GM20000 (cell line): ENCODE measurements at places on chromosomes 11 and 22.
A peak's percentile ranks its signal among the peaks of the same experiment; 100 is the strongest.

GRCh38 chr22:33472462-33473344, 414.5 kb upstream of the SYN3 start:
- peak; percentile 45 for DNase-seq

- DNase-seq, result no peak
These were observed 18.3 kb downstream of the FAR1 start for GRCh38 chr11:13686776-13687175.

DNA sequence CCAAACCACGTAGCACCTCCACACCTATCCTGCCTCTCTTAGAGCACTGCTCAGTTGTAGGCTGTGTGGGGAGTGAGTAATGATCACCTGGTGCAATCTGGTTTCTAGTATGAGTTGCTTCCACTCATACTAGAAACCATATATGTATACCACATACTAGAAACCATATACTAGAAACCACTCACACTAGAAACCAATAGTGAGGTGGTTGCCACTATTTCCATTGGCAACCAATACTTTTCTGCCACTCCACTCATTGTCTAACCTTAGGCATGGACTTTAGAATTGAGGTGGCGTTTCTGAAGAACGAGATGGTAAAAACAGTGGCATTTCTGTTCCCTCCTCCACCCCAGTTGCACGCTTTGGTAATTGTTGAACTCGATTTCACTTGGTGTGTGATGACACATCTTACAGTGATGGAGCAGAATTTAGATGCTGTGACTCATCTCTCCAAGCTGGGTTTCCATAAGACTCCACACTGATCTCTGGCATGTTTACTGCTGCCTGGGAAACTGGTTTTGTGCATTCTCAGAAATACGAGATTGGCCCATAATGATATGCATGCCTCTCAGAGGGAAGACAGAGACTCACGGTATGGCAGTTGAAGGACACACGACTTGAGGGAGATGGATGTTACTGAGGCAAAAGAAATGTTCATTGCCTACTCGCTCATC, 82.9 kb downstream of the KIRREL3 start:
- no peak for DNase-seq

DNA sequence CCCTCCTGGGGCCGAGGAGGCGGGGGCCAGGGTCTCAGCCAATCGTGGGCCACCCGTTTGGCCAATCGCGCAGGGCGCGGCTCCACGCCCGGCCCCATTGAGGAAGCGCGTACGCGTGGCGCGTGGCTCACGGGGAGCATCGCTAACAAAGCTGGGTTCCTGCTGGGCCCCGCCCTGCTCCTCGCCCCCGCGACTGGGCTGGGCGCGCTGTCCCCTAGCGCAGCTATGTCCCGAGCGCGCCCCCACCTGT, 614 bp upstream of the ASCL2 start:
- DNase-seq, result no peak

DNA sequence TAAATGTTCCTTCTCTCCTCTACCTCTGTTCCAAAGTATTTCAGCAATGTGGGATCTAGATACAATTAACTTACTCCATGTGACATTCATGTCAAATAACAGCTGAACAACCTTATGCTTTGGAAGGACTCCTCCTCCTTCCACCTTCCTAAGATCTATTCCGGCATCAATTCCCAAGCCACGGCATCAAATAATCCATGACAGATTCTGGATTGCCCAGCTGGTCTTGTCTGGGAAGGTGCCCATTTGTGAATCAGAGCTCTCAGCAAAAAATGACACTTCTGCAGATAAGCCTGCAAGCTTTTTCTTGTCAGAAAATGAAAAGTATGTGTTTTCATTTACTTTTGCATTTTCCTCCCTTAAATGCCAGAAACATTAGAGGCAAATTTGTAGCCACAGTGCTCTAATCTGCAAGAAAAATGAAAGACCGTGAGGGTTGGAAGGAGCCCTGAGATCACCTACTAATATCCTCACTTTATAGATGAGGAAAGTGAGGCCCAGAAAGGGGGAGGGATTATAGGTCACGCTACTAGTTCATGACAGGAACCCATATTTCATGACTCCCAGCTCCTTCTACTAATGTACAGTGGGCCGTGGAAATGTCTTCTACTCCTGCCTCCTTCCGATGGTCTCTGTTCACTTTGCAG, 124.0 kb downstream of the ME3 start:
- DNase-seq, result no peak

- DNase-seq, result no peak
These were observed 93.8 kb upstream of the DDI1 start for GRCh38 chr11:103942646-103943045.

DNA sequence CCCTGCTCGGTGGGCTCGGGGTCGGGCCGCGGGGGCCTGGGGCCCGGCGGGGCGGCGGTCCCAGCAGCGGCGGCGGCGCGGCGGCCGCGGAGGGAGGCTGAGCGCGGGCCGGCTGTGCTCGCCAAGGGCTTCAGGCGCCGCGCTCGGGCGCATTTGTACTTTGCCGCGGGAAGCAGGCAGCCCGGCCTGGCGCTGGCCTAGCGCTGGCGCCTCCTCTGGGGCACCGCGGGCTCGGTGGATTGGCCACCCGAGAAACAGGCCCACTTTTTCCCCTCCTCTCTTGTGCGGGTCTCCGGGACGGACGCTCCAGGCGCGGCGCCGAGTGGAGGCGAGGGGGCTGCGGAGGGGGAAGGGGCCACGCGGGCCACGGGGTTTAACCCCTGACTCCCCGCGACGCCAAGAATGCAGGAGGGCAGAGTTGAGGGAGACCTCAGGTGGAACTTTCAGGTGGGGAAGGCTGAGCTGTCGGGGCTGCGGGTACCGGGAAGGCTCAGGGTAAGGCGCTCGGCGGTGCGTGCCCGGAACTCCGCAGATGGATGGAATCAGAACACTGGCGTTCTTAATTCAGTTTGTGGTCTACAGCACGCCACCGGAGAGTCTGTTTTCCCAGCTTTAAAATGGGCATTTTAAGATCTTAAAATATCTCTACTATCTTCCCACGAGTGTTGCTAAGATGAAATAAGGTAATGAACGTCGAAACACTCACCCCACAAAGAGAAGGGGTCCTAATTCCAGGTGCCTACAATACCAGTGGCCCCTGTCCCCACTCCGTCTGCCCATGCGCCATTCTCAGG, at the start of gene CHRDL2:
Gene CHRDL2, minus strand, starts transcription at position 126 of the 794 bp plus-strand sequence. CDS start 538 bp downstream, outside the sequence.
- no peak for DNase-seq

- peak; percentile 65 for DNase-seq
These were observed at the start of gene ADAMTS15 for GRCh38 chr11:130448416-130449309. TSS of gene ADAMTS15 (plus strand) at chr11:130448645. CDS start at chr11:130448974, 329 bp downstream.

DNA sequence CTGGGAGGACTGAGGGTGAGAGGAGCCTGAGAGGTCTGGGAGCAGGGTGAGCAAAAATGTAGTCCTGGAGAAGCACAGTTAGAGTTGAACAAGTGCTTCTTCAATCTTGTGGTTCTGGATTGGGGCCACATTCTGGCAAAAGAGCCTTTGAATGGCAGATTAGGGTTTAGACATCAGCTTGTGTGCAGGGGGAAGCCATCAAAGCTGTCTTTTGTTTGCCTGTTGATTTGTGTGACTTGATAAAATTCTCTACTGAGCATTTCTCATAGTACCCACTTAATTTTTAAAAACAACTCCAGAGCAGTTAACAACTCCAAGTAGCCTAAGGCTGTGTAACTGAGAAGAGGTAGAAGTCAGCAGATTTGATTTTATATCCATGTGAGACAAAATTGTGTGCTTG, 166.2 kb downstream of the FAT3 start:
- no peak for DNase-seq

- DNase-seq, result no peak
These were observed 449.9 kb downstream of the OPCML start for GRCh38 chr11:133082453-133082781.

- DNase-seq, result peak; percentile 85
These were observed 14.0 kb downstream of the RAC2 start for GRCh38 chr22:37229805-37230672.

DNA sequence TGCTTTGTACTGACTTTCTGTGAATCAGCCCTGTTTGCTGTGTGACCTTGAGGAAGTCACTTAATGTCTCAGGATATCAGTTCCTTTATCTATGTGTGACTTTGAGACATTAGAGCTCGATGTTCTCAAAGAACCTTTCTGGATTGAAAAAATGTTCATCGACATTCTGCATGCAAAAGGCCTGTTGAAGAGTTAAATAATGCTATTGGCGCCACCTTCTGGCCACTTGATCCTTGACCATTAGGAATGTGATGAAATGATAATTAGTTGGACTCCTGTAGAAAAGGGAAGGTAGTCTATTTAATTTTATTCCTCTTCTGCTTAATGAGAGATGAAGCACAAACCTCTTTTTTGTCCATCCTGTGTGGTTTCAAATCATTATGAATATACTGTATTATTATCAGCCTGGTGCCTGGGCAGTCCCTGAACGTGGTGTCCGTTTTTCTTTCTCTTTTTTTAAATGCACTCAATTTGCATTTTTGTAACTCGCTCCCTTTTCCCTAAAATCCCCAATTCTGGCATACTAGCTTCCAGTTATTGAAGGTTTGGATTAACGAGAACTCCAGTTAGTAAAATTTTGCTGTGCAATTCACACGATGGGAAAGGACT, 20.7 kb downstream of the ELF5 start:
- peak; percentile 69 for DNase-seq

GRCh38 chr22:43798492-43798891, 13.6 kb downstream of the EFCAB6 start:
- DNase-seq, result peak; percentile 54

- DNase-seq, result no peak
These were observed 7.0 kb downstream of the PITPNB start for GRCh38 chr22:27912101-27912500.

DNA sequence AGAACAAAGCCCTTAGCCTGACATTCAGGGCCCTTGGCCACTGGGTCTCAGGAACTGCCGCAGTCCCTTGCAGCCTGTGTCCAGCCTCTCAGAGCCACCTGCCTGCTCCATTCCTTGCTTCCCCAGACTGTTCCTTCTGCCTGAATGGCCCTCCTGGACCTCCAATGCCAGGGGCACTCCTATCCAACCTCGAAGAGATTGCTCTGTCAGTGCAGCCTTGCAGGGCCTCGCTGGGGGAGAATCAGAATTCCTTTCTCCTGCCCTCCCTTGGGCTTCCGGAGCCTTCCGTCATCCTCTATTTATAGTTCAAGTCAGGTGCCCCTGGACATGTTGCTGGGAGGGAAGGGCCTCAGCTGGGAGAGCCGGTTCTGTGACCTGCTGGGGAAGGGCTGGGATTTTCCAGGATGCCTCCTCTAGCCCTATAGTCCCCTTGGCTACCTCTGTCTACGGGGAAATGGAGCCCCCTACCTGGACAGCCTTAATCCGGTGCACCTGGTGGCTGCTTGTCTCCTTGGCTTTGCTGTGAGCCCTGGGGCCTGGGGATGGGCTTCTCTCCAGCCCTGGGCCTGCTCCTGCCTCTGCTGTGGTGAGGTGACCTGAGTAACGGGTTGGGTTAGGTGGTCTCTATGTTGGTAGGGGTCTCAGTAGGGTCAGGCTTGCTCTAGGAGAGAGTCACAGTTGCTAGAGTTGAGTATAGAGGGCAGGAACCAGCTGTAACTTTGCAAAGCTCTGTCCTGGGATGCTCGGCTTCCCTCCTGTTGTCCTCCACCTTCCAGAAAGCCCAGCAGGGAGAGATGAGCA, 45.9 kb upstream of the SYT7 start:
- DNase-seq, result no peak

GRCh38 chr22:33598821-33599220, 321.5 kb downstream of the LARGE1 start:
- no peak for DNase-seq

GRCh38 chr22:42560781-42561180, 7.0 kb downstream of the SERHL2 start:
- no peak for DNase-seq

DNA sequence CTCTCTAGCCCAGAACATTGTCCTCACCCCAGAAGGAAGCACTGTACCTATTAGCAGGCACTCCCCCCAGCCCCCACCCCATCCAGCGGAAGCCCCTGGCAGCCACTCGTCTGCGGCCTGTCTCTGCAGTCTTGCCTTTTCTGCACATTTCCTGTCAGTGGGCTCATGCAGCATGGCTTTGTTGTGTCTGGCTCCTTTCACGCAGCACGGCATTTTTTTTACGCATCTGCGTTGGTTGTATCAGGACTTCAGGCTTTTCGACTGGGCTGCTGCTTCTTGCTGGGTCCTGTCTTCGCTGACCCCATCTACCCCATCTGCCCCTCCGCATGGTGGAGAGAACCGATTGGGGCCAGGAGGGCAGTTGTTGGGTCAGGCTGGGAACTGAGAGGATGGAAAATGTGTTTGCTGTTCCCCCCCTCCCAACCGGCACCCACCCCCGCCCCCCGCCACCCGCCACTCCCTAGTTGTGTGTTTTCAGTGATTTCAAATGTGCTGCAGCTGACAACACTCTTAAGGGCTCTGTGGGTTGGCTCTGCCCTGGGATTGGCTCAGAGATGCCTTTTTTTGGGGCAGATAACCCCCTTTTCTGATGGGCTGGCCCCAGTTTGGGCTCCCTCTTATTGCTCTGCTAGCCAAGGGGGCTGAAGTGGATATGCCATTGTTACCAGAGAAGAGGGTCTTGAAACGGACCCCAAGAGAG, 110.0 kb downstream of the KIAA1671 start:
- DNase-seq, result no peak

- no peak for DNase-seq
These were observed 3.0 kb downstream of the SLC3A2 start for GRCh38 chr11:62883673-62884072.

GRCh38 chr11:122706291-122707088, 51.0 kb downstream of the UBASH3B start:
- DNase-seq, result no peak

- peak; percentile 39 for DNase-seq
These were observed 43.5 kb downstream of the GGTLC2 start for GRCh38 chr22:22687638-22688500.

DNA sequence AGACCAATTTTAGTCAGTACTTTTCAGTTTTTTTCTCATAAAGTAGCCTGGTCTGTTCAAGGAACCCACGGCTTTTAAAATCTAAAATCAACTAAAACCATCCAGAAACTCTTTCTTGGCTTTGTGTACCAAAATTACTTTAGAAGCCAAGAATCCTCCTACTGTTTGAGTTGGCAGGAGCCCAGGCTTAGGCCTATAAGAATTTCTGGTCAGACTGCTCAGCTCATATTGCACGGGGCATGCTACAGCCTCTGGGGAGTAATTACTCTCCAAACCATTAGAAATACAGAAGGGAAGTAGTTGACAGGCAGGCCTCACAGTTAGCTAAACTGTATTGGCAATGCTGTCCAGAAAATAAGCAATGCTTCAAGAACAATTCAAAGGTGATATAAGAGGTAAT, 1862.9 kb upstream of the RAG2 start:
- DNase-seq, result no peak

DNA sequence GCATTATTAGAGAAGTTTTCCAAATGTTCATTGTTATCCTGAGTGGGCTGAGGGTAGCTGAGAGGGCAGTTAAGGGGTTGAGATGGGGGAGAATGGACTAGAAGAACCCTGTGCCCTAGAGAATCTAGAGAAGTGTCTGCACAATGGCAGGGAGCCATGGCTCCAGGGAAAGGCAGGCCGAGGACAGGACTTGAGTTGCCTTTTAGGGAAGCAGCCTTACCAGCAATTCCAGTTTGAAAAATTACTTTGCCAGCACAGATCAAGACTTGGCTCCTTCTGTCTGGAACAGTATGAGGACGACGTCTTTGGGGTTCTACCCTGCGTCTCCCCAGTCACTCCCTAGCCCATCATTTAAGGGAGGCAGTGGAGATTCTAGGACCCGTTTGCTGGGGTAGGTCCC, 25.7 kb upstream of the MICAL3 start:
- DNase-seq, result no peak
